ENCODE measurements at places on chromosomes 5 and 9. TPM values are rescaled to one million over a fixed set of nuclear protein-coding genes. Genes with fewer than 3 reads are reported as not detected.

GRCh38 chr9:81705578-81705977 lies 16.2 kb upstream of the TLE1 start:
- DNase-seq: no peak

DNA sequence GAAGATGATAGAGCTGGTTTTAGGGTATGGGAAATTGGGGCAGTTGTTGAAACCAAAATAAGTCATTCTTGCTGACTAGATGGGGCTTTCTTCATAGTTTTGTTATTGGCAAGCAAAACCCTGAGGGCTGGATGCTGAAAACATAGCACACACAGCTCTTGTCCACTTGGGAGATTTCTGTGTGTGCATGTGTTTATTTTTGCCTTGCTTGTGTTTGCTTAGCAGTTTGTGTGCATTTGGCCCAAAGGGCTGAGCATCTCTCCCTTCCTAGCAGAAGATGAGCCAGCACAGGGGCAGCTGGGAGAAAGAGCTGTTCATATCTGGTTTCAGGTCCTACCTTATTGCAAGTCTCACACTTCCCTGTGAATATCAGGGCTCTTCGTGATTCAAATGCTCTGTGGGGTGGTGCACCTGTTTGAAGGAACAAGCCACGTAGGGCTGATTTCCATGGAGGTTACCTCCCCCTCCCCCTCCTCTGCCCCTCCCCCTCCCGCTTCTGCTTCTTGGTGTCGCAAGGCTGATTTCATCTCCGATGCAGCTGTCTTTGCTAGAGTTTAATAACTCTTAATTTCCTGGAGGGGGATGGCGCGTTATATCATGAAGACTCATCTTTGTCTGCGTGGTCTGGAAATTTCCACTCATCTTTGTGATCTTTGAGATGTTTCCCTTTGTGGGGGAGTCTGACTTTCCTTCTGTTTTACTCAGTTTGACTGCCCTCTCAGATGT lies 296.5 kb downstream of the ARHGAP26 start:
- DNase-seq: peak; percentile 44

DNA sequence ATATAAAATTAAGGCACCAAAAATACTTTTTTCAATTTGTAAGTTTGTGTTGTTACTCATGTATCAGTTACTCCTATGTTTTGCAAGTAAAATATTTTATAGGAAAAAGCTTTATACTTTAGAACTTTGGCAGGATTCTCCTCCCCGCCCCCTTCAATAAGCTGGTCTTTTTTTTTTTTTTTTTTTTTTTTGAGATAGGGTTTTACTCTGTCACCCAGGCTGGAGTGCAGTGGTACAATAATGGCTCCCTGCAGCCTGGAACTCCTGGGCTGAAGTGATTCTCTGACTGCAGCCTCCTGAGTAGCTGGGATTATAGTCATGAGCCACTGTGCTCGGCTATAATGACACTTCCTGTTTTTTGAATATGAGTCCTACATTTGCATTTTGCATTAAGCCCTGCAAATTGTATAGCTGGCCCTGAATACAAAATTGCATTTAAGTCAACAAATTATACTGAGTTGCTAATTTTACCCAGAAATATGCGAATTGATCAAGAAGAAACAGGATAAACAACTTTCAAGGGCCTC lies 192.9 kb downstream of the PIK3R1 start:
- no peak for DNase-seq

Gene MYOZ3
- total RNA-seq: 0.09 TPM

DNA sequence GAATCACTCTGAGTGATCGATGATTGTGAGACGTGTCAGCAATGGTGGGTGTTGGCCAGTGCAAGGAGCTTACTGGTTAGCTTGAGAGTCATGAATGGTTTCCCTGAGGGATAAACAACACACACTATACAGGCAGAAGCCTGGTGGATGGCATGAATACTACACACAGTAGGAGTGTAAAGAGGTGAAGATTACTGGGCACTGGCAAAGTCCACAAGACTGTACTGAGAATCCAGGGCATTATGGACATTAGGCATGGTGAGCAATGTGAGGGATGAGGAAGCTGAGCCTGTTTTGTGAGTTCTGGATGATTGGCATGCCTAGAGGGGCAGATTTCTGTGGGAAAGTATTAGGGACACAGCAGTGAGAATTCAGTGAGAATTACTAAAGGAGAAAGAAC lies 71.3 kb downstream of the KDM4C start:
- DNase-seq: no peak

DNA sequence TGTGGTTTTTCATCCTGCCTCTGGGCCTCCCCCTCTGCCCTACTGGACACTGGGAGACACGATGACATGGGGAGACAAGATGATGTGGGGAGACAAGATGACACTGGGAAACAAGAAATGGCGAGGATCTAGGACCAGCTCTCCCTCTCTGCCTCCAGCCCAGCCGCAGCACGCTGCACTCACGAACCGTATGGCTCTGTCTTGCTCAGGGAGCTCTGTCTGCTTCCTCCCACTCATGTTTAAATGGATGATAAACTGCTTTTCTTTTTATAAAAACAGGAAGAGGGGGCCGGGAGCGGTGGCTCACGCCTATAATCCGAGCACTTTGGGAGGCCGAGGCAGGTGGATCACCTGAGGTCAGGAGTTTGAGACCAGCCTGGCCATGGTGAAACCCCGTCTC lies 73.7 kb downstream of the SPATA31D1 start:
- no peak for DNase-seq

DNA sequence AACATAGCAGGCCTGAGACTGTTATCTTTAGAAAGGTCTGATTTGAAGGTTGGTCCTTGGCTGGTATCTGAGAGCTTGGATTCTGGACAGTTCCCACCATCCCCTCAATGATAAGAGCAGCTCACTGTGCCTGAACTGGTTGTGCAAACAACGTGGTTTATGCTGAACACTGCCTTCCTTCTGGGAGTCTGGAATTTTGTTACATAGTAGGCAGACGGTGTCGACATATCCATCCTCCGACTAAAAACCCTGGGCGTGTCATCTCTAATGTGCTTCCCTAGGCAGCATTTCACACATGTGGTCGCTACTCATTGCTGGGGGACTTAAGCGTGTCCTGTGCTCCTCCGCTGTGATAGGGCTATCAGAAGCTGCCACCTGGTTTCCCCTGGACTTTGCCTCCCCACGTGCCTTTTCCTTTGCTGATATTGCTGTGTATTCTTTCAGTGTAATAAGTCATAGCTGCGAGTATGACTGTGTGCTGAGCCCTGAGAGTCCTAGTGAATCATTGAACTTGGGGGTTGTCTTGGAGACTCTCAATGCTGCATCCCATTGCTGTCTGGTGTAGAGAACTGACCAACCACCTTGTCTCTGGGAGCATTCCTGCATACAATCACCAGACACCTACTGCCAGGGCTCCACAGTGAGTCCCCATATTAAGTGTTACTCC lies 119.1 kb upstream of the TBC1D2 start:
- DNase-seq: no peak

GRCh38 chr5:91183743-91184142 lies 199.4 kb downstream of the ARRDC3 start:
- DNase-seq: peak; percentile 64

- no peak for DNase-seq
Measured at GRCh38 chr9:68552700-68553476, 12.2 kb upstream of the TMEM252 start.

Gene MSMP
- total RNA-seq: 0.48 TPM

Gene RAB3C
- 2.9 TPM for total RNA-seq

Gene KIF27
- total RNA-seq: 8.2 TPM

- DNase-seq: no peak
Measured at GRCh38 chr5:42813533-42813932, 1.8 kb upstream of the SELENOP start.

Gene MOCS2
- 28.9 TPM for total RNA-seq

DNA sequence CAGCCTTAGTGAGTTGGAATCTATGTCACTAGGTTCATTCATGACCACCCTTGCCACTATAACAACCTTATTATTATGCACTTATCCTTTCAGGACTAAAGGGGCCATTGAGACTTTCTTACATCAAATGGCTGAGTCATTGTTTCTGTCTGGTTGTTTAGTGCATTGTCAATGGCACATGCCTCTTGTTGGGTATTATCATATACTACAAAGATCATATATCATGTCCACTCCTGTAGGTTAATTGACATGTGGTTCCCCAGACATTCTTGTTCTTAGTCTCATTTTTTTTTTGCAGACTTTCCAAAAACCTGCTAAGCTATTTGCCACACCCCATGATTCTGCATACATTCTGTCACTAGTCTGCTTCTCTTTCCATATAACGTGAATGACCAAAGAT lies 66.7 kb upstream of the PRDM9 start:
- DNase-seq: no peak

Gene MARCOL
- total RNA-seq: not detected

GRCh38 chr9:2413160-2413805 lies 208.3 kb upstream of the VLDLR start:
- DNase-seq: no peak

DNA sequence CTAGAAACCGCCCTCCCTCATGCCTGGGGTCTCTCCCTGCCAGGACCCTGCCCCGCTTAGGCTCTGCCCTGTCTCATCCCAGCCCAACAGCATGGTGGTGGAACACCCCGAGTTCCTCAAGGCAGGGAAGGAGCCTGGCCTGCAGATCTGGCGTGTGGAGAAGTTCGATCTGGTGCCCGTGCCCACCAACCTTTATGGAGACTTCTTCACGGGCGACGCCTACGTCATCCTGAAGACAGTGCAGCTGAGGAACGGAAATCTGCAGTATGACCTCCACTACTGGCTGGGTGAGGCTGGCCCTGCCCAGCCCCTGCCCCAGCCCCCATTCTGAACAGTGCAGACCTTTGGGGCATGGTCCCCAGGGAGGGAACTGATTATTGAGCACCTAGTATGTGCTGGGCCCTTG lies 33.9 kb downstream of the GSN start:
- no peak for DNase-seq

Gene PLAC8L1
- total RNA-seq: not detected

- DNase-seq: no peak
Measured at GRCh38 chr5:96747720-96748119, 60.0 kb downstream of the ERAP1 start.

Gene CDX1
- total RNA-seq: 140 TPM

Gene OTP
- total RNA-seq: not detected

DNA sequence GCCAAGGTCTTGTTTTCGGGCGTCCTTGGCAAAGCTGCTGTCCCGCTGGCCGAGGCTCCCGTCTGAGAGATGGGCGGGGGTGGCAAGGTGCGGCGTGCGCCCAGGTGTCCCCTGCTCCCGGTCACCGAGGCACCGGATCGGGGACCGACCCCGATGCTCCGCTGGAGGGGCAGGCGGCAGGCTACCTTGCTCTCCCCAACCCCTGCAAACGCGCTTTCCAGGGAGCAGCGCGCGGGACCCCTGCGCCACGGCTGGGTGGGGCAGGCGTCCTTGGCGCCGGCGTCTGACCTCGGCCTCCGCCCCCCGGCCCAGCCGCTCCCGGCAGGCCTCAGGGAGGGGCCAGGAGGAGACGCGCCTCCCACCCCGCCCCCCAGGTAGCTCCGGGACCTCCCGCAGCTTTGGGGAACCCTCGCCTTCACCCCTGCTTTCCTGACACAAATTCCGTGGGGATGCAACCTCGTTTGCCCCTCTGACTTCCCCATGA lies 551 bp downstream of the N4BP3 start:
- peak; percentile 57 for DNase-seq

- no peak for DNase-seq
Measured at GRCh38 chr5:10903786-10904560, 142.9 kb upstream of the DAP start.

Gene FOXD4L5
- total RNA-seq: 0.29 TPM

DNA sequence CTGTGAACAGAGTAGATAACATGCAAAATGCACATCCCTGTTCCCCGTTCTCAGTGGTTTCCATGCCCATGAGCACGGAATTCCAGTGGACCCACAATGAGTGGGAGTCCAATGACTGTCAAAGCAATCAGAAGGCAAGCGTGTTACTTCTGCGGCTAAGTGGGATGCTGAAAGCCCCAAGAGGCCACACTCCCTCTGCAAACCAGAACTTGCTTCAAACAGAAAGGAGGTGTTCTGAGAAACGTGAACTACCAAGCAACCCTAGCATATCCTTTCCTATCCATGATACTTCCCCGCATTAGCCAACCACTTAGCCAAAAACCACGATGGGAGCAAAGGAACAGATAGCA lies 21.7 kb upstream of the MVB12B start:
- DNase-seq: no peak

DNA sequence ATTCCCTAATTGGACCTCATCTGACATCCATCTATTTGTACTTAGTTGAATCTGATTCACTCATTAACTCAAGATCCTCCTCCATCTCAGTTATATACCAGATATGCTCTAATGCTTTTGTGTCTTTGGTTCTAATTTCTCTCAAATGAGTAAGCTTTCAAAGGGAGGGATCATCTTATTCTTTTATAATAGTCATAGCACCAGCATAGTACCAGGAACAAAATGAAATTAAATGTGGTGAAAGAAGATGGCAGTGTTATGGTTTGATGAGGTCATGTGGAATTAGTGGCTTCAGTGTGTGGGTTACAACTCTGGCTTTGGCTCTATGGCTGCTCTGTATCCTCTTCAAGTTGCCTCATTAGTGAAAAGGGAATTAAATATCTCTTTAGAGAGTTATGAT lies 32.5 kb upstream of the ZNF366 start:
- no peak for DNase-seq

- DNase-seq: no peak
Measured at GRCh38 chr9:89532478-89532877, 34.6 kb upstream of the SEMA4D start.

- DNase-seq: no peak
Measured at GRCh38 chr9:68969538-68969937, 44.4 kb downstream of the PRKACG start.

GRCh38 chr5:158485047-158485446 lies 614.7 kb downstream of the EBF1 start:
- DNase-seq: no peak

DNA sequence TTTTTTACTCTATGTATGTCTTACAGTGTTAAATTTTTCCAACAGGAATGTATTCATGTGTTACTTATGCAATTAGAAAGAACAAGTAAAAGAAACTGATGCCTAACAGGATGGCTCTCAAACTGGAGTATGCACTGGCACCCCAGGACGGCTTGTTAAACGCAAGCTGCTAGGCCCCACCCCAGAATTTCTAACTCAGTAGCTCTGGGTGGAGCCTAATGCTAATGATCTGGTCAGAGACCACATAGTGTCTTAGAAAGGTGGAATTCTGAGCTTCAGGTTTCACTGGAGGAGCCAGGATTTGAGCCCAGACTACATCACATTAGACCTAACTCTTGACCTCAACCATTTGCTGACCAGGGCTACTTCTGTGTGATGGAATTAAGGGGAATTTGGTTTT lies 34.4 kb downstream of the SHC3 start:
- DNase-seq: no peak

GRCh38 chr9:130206579-130206978 lies 34.4 kb downstream of the NCS1 start:
- no peak for DNase-seq

- no peak for DNase-seq
Measured at GRCh38 chr5:137607771-137608170, 108.6 kb upstream of the SPOCK1 start.

Gene C9orf152
- total RNA-seq: 69.4 TPM

- no peak for DNase-seq
Measured at GRCh38 chr5:179408611-179409010, 63.4 kb upstream of the ADAMTS2 start.

Gene LECT2
- not detected for total RNA-seq

GRCh38 chr5:158879993-158880392 lies 219.7 kb downstream of the EBF1 start:
- DNase-seq: no peak

Gene TNC
- 216 TPM for total RNA-seq

Gene CCDC192
- total RNA-seq: 1.0 TPM

Data from mucosa of descending colon (tissue), 3 donors.